ENCODE measurements at places on chromosomes 7 and 10. TPM values are rescaled to one million over a fixed set of nuclear protein-coding genes. Genes with fewer than 3 reads are reported as not detected.

DNA sequence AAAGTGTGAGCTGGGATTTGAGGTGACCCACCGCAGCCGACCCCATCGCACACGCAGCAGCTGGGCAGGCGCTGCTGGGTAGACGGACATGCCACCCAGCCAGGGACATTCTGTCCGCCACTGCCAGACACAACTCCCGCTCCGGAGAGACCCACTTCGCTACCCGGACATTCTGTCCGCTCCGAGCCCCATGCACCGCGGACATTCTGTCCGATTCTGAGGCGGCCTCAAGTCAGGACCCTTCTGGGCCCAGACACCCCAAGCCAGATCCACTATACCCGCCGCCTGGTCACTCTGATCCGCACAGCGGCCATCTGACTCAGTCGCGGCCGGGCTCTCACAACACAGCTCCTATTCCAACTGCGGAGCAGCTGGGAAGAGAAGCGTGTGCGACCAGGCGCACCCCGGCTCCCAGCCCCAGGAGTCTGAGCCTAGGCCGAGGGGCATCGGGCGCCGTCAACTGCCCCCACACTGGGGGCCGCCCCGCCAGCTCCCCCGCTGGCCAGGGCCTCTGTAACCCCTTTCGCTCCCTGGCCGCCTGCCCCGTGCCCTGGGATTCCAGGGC, 763 bp downstream of the PITX3 start:
- DNase-seq, result no peak

DNA sequence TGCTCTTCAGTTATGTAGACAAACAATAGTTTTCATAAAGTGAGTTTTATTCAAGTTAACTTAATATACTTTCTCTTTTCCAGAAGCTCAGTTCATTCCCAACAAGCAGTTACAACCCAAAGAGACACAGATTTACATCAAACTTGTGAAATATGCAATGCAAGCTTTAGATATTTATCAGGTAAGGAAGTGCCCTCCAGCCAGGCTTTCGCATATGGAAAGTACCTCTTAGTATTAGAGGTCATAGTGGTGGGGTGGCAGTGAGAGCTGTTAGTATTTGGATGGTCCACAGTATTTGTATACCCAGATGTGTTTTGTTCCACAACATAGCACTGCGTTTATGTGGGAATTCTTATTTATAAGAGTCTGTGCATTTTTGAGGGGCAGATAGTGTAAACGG, 32.1 kb downstream of the TRRAP start:
- no peak for DNase-seq

GRCh38 chr10:117348236-117348635, 27.0 kb downstream of the PDZD8 start:
- DNase-seq, result no peak

GRCh38 chr7:33731912-33732311, 173.4 kb upstream of the BMPER start:
- no peak for DNase-seq

GRCh38 chr10:112821038-112821437, 129.0 kb upstream of the TCF7L2 start:
- DNase-seq, result no peak

- no peak for DNase-seq
Observed at GRCh38 chr10:95419399-95419798, 128.6 kb upstream of the PDLIM1 start.

DNA sequence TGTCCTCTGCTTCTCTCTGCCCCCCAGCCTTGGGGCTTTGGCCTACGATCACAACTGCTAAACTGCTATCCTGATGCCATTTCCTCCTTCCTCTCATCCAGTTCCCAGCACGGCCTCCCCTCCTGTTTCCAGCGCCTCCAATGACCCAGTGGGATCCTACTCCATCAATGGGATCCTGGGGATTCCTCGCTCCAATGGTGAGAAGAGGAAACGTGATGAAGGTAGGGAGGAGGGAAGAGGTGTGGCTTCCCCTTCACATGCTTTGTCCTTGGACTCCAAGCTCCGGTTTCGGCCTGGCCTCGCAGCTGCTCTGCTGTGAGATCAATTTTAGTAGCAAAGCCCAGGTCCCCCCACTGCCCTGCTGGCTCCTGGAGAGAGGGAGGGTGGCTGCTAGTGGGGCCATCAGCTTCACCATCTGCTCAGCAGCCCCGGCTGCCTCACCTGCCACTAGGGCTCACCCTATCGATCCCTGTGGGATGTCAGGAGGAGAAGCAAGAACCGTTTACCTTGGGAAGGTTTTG, 35.8 kb downstream of the PAX2 start:
- no peak for DNase-seq

DNA sequence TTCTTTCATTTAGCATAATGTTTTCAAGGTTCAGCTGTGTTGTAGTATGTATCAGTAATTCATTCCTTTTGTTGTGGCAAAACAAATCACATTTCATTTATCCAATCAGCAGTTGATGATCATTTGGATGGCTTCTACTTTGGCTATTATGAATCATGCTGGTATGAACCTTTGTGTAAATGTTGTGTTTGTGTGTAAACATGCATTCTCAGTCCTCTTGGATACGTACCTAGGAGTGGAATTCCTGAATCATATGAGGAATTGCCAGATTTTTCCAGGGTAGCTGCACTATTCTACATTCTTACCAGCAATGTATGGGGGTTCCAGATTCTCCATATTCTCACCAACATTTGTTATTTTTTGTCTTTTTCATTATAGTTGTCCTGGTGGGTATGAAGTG, 578.5 kb upstream of the MKI67 start:
- DNase-seq, result no peak

DNA sequence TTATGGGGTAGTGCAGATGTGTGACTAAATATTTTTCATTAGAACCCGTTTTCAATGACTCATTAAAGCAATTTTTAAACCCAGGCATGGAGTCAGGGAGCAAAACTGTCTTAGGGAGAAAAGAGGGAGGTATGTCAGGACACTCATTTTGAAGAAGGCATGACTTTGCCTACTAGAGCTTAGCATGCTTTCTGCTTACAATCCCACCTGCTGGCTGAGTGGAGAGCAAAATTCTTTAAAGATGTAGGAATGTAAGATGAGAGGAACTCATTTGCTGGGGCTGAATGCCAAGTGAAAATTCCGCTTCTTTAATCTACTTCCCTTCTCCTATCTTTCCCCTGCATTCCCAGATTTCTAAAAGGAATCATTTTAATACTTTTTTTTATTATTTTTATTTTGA, 232.6 kb downstream of the GALNT17 start:
- DNase-seq, result no peak

DNA sequence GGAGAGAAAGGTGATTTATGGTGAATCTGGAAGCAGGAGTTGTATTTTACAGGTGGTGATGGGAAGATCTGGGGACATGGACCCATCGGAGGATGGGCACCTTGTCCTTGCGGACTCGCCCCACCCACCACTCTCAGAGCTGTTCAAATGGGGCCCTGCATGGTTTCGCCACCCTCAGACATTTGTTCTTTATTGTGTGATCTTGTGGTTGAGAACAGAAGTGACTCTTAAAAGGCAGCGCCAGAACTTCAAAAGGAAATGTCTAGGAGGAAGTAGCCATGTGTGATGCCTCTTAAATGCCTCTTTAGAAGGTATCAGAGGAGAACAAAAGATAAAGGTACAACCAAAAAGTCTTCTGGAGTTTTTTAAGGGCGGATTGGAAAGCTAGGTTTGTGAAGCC, 205.7 kb downstream of the KIAA1217 start:
- no peak for DNase-seq

DNA sequence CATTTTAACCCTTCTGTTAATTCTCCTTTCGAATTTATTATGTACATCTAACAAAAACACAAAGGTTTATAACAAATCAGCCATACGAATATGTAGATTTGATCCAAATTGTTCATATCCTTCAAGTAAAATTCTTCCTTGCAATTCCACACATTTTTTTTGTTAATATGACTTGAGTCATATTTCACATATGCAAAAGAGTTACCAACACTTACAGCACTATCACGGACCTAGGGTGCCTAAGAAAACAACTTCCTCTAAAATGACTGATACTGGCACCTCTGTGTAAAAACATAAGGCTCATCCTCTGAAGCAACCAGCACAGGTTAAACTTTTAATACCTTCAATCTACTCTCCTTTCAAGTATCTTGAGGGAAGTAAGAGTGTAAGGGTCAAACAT, 451.8 kb downstream of the SEMA3D start:
- DNase-seq, result no peak

- DNase-seq, result no peak
Observed at GRCh38 chr7:41869997-41870396, 167.1 kb upstream of the INHBA start.

DNA sequence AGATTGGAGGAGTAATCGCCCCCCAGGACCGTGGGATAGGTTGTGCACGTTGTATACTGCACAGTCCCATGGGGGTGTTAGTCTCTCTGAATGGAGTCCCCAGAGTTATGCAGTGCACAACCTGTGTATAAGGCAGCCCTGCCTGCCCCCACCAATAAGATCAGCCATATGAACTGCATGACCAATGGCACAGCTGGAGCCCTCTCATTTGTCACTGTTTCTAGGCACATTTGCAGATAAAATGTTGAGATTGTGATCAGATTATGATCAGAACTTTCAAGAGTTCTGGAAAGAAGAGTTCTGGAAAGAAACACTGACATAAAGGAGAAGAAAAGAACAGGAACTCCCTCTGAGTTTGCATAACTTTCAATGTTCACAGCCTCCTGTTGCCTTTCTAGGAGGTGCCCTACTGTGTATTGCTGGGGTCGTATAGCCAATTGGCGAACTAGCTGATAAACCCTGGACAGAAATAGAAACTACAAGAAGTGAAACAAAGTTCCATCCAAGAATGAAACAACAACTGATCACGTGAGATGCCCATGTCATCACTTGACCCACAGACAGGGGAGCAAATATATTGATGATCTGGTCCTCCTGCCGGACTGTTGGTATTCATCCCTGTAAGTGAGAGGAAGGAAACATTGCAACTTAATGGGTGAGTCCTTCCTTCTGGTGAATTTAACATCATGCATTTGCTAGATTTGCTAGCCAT, 49.6 kb upstream of the TOMM7 start:
- DNase-seq, result no peak

MARVELD1 gene
- total RNA-seq, result 34.0 TPM

PSD gene
- total RNA-seq, result 38.4 TPM

IFIT3 gene
- total RNA-seq, result 23.4 TPM

MINDY4 gene
- 12.8 TPM for total RNA-seq

MORN4 gene
- 5.9 TPM for total RNA-seq
